ENCODE measurements at places on chromosomes 11 and 22.
A peak's percentile ranks its signal among the peaks of the same experiment; 100 is the strongest.

DNA sequence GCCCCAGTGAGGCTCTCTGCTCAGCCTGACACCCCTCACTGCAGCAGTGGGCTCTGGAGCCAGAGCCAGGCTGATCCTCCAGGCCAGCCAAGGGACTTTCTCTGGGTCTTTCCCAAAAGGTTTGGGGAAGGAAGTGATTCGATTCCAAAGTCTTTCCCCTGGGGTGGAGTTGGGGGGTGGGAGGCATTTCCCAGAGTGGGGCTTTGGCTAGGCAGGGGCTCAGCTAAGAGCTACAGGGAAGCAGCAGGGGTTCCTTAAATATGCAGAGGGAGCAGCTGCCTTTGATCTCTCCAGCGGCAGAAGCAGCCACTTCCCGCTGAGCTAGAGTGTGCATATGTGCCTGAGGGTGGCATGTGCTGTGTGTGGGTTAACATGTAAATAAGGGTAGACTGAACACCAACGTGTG, 192.9 kb downstream of the INSC start:
- DNase-seq, result no peak

DNA sequence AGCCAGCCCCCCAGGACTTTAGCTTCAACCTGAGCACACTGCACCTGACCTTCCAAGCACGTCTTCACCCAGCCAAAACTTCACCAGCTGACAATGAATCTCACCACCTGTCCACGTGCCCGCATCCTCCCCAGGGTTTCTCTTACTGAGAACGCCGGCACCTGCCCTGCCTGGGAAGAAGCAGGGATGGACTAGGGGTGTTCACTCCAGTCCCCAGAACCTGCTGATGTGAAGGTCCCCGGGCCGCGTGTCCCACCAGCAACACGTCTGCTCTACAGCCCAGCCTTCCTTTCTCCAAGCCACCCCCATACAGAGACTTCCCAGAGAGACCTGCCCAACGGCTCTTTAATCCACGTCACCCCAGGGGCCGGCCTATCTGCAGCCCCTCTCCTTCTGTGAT, 12.8 kb downstream of the CPT1A start:
- DNase-seq, result no peak

DNA sequence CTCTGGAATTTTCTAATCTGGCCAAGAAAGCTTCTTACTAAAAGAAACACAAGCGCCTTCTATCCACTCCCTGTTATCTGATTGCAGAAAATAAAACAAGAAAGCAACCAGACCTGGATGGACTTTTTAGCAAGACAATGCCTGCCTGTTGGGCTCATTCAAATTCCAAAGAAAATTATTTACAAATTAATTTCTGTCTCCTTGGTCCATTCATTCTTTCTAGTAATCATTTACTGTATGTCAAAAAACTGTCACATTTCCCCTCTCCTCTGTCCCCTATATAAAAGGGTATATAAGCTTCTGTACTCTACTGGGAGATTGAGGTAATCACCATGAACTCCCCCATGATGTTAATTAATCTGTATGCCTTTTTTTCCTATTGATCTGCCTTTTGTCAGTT, 279.9 kb downstream of the DLG2 start:
- DNase-seq, result no peak

- peak; percentile 23 for DNase-seq
Observed at GRCh38 chr11:67022961-67023956, at the start of gene SYT12. Gene SYT12, plus strand, starts transcription at chr11:67023134. Its CDS starts 7,011 bp downstream, at chr11:67030145.

DNA sequence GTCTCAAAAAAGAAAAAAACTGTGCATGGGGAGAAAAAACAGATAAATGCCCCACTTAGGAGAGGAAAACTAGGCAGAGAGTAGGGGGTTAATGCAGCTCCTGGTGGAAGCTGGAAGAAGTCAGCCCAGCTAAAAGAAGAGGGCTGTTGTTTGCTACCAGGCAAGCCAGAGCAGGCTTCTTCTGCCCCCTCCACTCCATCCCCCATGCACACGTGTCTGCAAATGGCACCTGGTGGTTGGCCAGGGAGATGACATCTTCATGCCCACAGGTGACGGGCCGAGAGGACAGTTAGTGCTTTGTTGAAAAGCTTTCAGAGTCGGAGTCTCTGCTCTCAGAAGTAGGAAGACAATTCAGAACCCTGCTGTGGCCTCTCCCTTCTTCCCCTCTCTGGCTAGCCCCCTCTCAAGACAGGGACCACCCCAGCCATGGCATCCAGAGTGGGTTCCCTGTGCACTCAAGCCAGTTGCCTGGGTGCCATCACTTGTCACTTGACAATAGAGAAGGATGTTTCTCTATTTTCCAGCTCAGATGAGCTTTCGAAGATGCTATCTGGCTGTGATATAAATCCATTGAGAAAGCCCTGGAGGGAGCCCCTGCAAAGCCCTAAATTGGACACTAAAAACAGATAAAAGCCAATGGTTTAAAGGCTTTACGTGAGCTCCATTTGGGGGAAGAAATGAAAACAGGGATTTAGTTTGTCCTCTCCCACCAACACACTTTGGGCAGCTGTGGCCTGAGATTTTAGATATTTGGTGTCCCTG, 142.0 kb downstream of the TRIM29 start:
- DNase-seq, result no peak

- DNase-seq, result no peak
Observed at GRCh38 chr22:31734512-31734911, 15.4 kb downstream of the PRR14L start.

- no peak for DNase-seq
Observed at GRCh38 chr11:65383778-65384177, 1.3 kb upstream of the SLC25A45 start.

DNA sequence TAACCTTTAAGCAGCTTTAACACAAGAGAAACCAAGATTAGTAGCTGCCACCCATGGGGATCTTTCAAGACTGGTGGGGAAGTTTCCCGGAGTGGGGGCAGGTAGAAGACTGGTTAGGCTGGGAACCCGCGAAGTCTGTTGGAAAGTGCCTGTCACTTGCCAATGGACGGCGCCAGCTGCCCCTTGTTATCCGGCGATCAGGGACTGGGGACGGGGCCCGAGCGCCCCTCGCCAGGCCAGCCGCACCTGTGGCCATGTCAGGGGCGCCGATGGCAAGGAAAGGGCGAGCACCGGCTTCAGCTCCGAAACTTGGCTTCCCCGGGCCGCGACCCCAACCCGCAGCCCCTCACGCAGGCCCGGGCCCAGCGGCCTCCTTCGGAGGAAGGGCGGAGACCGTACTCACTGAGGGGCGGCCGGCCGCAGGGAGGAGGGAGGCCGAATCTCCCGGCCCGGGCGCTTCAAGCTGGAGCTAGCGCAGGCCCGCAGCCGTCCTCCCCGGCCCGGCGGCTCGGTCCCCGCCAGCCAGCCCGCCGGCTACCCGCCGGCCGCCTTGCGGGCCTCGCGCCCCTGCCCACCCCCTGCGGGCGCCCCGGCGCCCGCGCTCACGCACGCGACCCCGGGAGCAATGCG, 539 bp downstream of the EIF4ENIF1 start:
- DNase-seq, result peak; percentile 60

DNA sequence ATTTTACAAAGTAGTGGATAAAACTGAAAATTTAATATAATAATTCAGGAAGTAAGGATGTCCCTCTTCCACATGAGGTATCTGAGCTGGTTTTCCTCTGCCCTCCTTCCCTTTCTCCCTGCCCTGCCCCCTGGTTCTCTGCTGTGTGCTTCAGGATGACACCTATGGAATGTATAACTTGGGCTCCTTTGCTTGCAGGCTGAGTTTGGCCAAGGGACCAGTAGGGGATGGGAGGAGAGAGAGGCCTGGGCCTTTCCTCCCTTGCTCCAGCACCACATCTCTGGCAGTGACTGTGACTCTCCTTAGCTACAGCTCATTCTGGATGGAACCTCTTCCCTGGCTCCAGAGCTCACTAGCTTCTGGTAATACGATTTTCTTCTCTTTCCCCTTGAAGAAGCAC, 10.1 kb downstream of the IRAG1 start:
- no peak for DNase-seq

DNA sequence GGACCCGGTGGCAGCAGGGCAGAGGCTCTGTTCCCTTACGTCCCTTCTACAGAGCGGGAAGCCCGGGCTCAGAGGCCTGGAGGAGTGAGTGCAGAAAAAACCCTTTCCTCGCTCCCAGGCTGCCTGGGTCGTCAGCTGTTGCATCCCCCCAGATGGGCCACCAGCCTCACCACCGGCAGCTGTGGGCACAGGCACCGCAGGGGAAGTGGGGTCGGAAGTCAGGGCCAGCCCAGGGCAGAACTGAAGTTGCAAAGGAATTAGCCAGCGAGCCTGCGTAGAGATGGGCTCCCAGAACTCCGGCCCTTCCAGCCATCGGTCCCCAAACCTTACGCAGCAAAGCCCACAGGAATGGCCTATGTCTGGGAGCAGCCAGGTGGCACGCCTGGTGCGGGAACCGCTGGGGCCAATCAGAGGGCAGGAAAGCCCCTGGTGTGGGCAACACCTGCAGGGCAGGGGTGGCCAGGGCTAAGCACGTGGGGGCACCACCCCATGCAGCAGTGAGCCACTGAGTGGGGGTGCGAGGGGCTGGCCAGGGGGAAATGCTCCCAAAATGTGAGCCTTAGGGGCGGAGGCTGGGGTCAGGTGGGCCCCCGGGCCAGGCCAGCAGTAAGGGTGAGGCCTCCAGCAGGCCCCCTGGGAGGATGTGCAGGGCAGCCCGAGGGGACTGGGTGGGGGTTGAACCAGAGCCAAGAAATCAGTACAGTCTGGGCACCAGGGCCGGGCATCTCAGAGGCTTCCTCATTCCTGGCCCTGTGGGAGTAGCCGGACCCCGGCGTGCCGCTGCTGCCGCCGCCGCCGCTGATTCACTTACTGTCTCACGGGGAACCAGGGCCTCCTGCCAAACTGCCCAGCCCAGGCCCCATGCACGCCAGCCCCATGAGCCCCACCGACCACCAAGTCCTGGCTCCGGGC, 58.2 kb downstream of the WNT7B start:
- DNase-seq, result no peak

DNA sequence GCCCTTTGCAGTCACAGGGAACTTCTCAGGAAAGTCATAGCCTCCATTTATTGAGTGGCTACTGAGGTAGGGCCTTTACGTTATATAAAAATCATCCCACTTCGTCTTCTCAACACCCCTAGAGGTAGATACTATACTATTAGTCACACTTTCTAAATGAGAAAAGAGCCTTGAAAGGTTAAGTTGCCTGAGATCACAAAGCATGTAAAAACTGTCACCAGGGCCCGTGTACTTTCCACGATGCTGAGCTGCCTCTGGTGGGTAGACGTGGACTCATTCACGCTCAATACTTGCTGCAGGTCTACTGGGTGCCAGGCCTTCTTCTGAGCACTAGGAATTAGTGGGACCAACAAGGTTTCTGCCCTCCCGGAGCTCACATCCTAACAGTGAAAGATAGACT, 16.3 kb downstream of the CHRDL2 start:
- peak; percentile 22 for DNase-seq

DNA sequence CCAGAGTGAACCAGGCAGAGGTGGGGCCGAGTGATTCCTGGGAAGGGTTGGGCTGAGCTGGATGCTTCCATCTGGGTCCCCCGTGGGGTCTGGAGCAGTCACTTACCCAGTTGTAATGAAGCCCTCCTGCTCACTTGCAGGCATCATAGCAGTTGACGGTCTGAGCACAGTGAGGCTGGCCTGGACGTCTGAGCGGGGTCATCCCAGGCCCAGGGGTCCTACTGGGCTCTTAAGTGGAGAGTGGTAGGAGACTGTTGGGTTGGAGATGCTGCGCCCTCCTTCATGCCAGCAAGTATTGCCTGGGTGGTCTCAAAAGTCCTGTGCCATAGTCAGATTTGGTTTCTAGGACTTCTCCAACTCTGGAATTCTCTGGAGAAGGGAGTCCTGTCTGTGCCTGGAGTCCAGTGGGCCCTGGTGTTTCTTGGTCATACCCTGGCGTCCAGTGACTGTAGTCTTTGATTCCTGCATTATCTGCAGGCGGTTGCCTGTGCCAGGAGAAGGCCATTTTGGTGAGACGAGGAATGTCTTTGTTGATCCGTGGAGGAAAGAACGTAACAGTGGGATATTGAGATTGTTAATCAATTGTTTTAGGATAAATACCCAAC, 82.3 kb downstream of the TBC1D22A start:
- DNase-seq, result no peak

DNA sequence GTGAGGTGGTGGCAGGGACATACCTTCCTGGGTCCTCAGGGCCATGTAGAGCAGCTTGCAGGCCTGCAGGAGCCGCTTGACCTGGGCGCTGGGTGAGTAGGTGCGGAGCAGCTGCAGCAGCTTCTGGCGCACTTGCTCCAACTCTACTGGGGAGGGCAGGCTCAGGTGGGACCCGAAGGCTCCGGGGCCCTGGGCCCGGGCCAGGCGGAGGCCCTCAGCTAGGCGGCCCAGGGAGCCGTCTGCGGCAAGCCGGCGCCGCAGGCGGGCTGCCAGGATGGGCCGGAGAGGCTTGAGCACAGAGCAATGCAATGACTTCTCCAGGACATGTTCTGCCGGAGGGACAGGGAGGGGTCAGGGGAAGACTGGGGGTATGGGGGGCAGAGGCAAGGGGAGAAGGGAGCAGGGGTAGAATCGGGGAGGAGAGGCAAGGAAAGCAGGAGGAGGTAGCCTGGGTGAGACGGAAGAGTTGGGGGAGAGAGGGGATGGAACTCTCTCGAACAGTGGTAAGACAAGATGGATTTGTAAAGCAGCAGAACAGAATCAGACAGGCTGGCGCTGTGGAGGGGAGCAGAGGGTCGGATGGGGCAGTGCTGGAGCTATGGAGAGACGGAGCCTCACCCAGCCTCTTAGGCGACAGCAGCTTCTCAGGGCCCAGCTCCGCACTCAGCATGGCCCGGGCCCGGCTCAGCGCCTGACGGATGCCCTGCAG, 2.2 kb downstream of the RIN1 start:
- DNase-seq, result no peak

DNA sequence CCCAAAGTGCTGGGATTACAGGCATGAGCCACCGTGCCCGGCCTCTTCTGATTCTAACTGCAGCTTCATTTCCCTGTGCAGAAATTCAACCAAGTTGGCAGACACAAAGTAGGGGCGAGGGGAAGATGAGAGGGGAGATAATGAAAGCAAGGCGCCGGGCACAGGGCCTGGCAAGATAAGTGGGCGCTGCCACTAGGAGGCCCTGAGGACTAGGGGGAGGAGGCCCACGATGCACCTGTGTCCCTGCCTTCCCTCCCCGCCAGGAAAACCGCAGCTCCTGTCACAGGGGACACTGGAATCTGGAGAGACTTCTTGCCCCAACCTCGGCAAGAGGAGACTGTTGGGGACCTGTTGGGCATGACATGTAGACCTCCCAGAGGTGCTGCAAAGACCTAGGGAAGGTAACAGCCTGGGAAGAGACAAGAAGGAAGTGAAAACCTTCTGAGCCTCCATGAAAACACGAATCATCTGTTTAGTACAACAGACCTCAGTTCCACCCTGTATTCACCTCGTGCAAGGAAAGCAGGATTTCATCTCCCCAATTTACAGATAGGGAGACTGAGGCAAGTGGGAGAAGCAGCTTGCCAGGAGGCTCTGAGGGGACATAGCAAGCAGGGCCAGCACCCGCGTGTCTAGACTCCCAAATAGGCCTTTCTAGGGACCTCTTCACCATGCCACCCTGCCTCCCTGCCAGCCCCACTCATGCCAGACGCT, 3.1 kb upstream of the LGALS1 start:
- DNase-seq, result peak; percentile 26

- DNase-seq, result no peak
Observed at GRCh38 chr11:38680166-38680565, 2082.1 kb upstream of the RAG2 start.
